CD4-positive, alpha-beta T cell treated with Interleukin-4 for 4 hours (primary cell): ENCODE measurements at places on chromosomes 1 and 21.

DNA sequence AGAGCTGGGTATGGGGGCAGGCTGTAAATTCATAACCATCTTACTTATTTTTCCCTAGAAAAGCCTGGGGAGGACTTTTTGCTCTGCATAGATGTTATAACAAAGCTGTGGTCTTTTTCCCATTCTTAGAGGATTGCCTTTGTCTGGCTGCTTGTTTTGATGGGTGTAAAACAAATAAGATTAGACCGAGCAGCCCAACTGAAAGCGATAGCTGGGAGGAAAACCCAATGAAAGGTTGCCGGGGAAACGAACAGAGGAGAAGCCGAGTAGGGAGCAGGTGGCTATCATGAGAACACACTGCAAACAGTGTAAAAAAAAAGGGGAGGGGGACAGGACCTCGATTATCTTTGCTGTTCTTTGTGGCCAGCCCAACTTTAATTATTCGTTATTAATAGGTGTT is 1.9 kb downstream of the ELAVL4 start:
- DNase-seq = no peak

DNA sequence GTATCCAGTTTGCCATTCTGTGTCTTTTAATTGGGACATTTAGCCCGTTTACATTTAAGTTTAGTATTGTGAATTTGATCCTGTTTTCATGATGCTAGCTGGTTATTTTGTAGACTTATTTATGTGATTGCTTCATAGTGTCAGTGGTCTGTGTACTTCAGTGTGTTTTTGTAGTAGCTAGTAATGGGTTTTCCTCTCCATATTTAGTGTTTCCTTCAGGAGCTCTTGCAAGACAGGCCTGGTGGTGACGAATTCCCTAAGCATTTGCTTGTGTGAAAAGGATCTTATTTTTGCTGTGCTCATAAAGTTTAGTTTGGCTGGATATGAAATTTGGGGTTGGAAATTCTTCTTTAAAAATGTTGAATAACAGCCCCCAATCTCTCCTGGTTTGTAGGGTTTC is 69.2 kb upstream of the PDC start:
- DNase-seq = no peak

DNA sequence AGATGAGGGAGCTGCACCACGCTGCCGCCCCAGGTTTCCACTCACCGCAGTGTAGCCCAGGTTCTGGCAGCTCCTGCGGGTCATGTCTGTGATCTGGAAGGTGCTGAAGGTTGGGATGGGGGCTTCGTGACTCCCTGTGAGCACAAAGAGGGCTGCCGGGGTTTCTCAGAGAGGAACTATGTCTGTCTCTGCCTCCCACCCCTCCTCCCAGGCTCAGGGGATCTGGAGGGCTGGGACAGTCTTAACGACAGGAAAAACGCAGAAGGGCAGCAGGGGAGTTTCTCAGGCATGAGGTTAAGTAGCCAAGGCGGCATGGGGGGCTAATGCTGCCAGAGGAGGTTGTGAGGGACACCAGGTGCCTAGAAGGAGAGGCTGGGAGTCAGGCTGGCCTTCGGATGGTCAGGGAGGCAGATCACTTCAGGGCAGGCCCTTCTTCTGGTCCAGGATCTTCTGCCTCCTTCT is 656 bp downstream of the SH2D2A start:
- DNase-seq = no peak

DNA sequence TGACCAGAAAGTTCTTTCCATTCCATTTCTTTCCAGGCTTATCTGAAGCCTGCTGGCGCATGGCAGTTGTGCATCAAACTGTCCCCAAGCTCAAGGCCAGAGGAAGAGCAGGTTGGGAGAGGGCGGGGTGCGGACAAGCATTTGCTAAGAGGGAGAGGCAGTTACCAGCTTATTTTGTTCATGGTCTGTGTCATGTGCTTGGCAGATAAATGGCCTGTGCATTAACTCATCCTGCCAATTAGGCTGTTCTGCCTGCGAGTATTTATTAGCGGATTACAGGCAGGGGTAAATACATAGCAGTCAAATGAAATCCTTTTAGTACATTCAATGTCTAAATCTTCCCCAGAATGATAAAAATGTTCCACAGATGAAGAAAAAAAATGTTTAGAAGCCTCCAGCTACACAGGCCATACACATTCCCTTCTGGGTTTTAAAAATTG is 48.9 kb upstream of the B3GALNT2 start:
- DNase-seq = no peak

- DNase-seq = no peak
Measured at GRCh38 chr1:214660900-214661299, 57.9 kb downstream of the CENPF start.

- no peak for DNase-seq
Measured at GRCh38 chr1:119220991-119221390, 80.5 kb upstream of the WARS2 start.

- no peak for DNase-seq
Measured at GRCh38 chr1:90616395-90616794, 100.7 kb downstream of the BARHL2 start.

DNA sequence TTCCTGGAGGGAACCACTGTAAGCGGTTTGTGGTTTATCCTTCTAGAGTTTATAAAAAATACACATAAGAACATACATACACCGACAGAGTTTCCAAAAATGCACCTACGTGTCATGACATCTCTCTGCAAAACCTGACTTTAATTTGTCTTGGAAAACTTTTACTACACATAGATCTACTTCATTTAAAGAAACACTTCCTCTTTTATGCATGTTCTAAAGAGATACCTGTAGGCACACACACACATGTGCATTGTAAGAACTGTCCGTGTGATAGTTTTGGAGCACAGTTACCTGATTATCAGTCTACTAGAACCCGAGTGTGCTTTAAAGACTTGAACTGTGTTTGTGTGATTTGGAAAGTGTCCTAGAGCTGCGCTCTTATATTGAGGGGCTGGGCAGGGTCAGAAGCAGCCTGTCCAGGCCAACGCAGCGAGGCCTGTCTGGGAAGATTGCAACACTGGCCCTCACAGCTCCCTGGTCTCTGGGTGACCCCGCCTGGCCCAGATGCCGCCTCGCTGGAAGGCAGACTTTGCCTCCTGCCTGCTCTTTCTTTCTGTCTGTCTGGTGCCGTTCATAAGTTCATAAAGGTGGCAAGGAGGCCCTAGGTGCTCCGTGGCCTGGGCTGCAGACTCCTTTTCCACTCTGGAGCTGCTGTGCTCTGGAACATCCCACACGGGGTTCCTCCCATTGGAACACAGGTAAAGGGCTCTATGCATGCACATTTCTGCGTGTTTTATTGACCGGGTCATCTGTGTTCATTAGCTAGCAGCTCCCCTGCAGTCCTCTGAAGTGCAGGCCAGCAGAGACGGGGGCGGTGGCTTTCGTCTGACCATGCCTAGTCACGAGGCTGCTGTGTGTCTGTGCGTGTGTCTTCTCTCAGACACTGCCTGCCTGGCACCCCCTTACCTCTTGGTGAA is 46.3 kb downstream of the AGPAT3 start:
- no peak for DNase-seq

DNA sequence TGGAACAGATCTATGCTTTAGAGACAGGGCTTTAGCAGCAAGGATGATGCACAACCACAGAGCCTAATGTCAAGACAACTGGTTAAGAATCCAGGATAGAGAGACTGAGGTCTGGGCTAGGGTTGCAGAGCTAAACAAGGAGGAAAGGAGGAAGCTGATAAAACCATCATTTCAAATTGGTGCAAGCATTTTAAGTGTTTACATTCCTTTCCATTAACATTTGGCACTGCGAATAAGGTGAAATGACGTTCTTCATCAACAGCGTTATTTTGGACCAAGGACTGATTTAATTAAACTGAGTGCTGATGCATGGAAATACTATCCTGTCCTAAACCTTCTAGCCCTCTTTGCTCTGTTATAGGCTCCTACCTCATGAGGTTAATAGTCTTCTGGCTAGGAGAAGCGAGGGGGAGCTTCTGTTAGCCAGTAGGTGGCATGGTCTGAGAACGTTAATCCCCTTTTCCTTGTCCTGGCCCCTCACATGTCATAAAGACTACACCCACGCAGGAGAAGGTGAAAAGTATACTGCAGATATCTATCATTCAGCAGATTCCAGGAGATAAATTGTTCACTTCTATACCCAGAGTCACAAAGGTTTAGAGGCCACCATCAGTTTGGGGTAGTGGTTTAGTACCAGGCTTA is 7.6 kb upstream of the C1orf21 start:
- no peak for DNase-seq

DNA sequence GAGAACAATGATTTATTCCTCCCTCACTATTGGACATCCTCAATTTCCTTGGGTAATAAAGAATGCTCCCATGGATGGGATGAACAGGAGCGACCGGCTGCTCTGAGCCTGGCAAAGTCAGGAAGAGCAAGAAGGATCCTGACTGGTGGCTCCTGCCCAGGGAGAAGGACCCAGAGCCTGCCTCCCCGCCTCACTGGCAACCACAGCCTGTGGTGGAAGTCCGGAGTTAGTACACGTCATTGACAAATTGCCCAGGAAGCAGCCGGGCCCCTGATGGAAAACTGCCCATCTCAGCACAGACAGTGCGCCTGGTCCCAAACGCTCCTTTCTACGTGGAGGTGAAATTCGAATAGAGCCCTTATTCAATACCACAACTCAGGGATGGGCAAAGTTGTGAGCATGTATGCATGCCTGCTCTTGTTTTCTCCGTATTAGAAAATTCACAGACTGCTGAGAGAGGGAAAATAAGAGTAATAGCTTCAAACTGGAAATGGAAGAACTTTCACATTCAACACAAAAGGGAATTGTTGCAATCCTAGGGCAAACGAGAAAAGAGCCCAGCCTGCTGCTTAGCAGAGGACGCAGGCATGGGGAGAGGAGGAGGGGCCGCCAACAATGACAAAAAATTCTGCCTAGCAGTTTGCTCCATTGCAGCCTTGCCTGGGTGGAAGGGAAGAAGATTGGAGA is 397.1 kb upstream of the VAMP3 start:
- no peak for DNase-seq

DNA sequence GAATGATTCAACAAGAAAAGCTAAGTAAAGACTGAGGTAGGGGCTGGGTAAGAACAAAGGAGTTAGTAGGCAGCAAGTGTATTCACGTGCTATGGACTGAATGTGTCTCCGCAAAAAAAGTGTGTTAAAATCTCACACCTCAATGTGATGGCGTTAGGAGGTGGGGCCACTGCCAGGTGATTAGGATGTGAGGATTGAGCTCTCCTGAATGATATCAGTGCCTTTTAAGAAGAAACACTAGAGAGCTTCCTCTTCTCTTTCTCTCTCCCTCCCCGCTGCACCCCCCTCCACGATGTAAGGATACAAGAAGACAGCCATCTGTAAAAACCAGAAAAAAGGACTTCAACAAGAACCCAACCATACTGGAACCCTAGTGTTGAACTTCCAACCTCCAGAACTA is 396.1 kb upstream of the PLXNA2 start:
- no peak for DNase-seq

GRCh38 chr1:177907000-177907399 is 62.9 kb downstream of the SEC16B start:
- DNase-seq = no peak

DNA sequence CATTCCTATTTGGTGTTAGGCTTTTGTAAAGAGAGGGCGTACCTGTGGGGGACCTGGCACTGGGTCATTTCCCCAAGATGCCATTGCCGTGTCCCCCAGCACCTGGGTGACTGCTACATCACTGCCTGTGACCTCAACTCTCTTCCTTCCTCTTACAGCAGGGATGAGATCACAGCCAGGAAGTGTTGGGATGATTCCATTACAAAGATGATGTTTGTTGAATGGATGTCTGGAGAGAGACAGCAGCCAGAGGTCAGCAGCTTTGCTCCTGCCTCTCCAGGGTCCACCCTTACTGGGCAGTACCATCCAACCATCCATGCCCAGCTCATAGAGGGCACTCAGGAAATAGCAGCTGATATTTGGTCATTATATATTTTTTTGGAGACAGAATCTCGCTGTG is 35.1 kb downstream of the TMEM51 start:
- DNase-seq = no peak

DNA sequence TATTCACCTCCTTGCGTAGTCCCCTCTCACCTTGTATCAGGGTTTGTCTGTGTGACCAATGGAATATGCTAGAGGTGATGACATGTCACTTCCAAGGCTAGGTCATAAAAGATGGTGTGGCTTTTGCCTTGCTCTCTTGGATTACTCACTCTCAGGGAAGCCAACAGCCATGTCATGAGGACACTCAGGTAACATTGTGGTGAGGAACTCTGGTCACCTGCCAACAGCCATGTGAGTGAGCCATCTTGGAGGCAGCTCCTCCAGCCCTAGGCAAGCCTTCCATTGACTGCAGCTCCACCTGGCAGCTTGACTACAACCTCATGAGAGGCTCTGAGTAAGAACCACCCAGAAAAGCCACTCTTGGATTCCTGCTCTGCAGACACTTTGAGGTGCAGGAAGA is 11.0 kb upstream of the HEYL start:
- no peak for DNase-seq
